ENCODE measurements at places on chromosomes 5 and 9. TPM values are rescaled to one million over a fixed set of nuclear protein-coding genes. Genes with fewer than 3 reads are reported as not detected.

DNA sequence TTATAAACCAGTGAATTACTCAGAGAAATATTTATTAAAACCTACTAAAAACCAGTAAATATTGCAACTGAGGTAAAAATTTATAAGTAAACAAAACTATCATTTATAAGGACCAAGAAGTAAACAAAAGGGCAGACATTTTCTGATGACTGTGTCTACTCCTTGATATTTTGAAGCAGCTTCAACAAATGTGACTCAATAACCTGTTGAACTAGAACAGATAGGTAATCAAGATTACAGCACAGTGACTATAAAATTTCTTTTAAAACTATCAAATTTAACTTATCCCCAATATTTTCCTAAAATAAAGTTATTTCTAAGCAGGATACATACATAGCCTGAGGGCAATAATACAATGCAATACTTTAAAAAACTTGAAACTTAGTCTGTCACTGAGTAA is 12.8 kb downstream of the ANKRA2 start:
- no peak for DNase-seq

- DNase-seq, result no peak
Measured at GRCh38 chr5:19930451-19930850, 57.5 kb downstream of the CDH18 start.

GRCh38 chr9:135413461-135413860 is 66.1 kb upstream of the PPP1R26 start:
- no peak for DNase-seq

DNA sequence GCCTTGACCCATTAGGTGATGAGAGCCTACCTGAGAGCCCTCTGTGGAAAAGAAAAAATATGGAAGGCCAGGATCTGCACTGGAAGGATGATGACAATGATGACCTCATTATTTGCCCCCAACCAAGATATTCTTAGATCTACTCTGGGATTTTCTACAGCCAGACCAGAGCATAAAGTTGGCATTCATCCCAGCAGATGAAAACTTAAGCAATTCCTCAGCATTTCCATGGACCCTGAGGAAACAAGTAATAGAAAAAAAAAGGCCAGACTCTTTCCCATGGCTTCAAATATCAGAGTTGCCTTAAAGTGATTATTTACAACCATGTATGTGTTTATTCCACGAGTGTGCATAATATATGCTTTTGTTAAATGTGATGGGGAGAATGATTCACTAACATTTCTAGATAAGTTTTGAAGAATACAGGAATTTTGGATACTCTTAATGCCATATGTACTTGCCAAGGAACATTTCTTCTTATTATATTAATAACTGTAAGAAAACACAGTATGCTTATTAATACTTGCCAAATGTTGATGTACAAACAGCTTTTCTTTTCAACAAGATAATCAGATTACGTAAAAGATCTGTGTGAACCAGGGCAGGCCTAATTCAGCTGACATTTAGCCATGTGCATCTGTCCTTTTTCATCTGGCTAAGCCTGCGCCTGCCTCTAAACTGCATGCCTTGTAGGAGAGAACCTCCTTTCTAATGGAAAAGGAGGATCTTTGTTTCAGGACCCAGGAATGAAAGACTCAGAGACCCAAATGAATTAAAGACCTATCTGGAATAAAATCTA is 94.8 kb downstream of the ARRDC3 start:
- no peak for DNase-seq

GRCh38 chr9:112848316-112849151 is 42.1 kb downstream of the SLC46A2 start:
- no peak for DNase-seq

DNA sequence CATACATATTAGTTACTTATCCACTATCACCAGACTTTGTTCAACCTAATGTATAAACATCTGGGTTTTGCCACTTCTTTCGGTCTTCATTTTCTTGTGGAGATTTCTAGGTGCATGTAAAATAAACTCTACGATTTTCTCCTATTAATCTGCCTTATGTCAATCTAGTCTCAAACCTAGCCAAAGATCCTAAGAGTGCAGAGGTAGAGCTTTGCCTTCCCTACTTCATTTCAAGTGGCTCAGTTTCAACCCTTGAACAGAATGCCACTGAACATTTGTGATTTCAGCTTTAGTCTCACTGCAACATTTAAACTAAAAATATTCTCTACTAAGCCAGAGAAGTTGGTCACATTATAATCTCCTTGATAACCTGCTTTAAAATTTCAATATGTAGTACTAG is 94.0 kb downstream of the EDIL3 start:
- DNase-seq, result no peak

DNA sequence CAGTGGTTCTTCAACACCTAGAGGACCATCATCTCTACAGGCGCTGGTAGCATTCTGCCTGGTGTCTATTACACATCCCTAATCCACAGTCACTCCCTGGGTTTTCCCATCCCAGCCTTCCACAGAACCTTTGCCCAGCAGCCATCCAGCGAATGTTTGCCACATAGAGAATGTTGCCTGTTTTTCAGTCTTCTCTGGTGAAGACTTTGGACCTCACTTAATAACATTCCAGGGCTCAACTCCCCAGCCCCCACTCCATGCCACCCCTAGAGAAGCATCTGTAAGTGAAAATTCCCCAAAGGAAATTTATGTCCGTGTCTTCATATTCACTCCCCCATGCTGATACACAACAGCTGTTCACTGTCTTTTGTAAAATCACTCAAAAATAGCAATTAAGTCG is 249.6 kb downstream of the AOPEP start:
- DNase-seq, result no peak

DNA sequence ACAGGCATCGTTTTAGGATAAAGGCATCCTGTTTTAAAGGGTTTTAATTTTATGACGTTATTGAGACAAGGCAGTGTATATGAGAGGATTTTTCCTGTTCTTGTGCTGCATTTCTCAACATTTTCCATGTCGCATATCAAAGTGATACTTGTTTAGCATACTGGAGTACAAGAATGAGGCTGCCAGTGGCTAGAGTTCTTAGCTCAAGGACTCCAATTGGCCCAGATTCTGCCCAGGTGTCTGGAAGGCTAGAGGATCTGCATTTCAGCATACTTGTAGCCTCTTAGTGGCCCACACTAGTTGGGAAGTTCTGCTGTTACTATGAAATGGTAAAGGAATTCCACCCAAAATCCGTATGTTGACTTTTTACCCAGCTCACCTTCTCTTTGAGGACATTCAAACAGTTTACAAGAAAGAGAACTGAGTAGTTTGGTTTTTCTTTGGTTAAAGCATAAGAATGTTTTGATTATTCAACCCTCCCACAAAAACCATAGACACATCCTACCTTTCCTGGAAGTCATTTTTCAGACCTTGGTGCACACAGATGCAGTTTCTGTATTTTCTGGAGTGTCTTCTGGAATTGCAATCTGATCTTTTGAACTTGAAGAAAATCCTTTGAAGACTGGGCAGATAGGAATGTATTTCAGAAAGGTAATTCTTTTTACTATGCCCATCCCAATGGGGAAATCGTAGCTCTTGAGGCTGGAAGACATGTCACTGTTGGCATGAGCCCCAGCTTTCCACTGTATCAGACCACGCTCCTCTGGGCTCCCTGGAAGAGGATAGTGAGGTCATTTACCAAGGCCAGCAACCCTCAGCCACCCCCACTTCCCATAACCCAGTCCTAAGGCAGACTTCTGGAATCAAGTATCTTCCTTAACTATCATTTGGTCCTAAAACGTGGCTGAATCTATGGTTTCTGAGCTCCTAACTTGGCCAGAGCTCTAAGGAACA is 11.3 kb downstream of the SLC23A1 start:
- no peak for DNase-seq

- no peak for DNase-seq
Measured at GRCh38 chr9:91045041-91045440, 243.4 kb downstream of the SYK start.

DNA sequence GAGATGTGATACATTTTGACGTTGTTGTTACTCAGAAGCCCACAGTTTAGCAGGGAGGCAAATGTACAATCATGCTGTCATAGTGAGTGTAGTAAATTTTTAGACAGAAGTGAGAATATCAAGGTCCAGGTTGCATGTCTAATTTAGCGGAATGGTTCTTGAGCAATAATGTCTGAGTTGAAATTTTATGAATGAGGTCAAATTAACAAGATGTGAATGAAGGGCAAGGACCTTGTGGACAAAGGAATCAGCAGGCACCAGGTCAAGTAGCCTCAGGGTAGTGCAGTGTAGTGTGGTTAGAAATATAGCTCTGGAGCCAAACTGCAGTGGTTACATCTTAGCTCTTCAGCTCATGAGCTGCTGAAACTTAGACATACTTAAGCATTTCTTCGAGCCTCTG is 36.2 kb downstream of the TNFSF8 start:
- no peak for DNase-seq

DNA sequence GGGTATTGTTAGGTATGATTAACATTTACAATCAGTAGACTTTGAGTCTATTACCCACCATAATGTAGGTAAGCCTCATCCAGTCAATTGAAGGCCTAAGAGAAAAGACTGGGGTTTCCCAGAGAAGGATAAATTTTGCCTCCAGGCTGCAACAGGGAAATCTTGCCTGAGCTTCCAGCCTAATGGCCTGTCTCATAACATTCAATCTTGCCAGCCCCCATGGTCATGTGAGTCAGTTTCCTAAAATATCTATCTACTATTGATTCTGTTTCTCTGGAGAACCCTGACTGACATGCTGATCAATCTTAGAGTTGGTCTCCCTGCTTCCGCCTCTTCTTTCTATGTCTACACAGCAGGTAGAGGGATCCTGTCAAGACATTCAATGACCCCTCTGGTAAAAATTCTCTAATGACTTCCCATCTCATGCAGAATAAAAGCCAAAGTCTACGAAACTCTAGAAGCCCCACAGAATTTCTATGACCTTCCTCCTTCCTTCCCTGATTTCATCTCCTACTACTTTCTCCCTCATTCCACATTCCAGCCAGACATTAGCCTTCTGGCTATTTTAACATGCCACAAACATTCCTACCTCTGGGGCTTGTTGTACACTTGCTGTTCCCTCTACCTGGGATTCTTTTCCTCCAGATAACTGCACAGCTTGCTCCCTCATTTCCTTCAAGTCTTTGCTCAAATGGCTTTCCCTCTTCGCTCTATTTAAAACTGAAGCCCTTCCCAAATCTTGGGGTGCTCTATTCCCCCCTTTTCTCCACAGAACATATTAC is 60.2 kb downstream of the FBXW11 start:
- no peak for DNase-seq

- DNase-seq, result no peak
Measured at GRCh38 chr9:137764171-137764671, 113.4 kb upstream of the CACNA1B start.

- DNase-seq, result no peak
Measured at GRCh38 chr9:121439711-121440664, 59.7 kb downstream of the GGTA1 start.

DNA sequence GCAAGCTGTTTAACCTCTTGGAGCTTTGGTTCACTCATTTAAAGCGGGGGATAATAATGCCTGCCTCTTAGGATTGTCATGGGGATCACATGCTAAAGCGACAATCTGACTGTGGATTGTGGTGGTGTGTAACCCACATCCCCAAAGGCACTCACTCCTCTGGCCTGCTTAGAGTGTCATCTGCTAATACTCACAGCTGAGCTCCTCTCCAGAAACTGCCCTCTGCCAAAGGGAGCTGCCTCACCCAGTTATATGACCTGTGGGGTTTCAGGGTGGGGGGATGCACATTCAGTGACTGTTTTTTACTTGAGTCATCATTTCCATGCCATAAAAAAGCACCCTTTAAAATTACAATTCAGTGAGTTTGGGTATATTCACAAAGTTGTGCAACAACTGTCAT is 110.0 kb upstream of the SPOCK1 start:
- DNase-seq, result no peak

- no peak for DNase-seq
Measured at GRCh38 chr5:107538331-107538730, 132.4 kb downstream of the EFNA5 start.

DNA sequence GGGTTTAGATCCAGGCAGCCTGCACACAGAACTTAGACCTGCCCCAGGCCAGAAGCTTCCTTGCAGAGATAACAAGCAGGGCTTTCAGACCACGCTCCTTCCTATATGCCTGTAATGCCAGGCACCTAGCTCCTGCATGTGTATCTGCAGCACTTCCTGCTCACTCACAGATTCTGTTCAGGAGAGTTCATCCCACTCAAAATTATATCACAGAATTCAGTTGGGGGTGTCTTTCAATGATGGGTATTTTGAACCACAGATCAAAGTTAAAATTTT is 105.8 kb downstream of the SGCD start:
- DNase-seq, result no peak

DNA sequence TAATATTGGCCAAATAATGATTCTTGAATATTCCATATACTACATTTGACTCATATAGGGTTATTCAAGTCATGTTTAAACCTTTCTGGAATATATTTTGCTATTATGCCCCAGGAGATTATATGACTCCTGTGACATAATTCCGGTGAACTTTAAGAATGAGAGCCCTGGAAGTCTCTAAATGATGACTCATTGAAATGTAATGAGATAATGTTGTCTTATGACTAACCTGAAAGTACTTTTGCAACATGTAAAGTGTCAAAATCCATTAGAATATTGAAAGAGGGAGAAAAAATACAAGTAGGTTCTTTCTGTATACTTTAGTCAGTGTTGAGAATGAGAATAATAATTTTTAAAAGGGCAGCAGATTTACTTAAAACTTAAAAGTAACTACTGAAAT is 830.4 kb downstream of the MAT2B start:
- DNase-seq, result no peak

DNA sequence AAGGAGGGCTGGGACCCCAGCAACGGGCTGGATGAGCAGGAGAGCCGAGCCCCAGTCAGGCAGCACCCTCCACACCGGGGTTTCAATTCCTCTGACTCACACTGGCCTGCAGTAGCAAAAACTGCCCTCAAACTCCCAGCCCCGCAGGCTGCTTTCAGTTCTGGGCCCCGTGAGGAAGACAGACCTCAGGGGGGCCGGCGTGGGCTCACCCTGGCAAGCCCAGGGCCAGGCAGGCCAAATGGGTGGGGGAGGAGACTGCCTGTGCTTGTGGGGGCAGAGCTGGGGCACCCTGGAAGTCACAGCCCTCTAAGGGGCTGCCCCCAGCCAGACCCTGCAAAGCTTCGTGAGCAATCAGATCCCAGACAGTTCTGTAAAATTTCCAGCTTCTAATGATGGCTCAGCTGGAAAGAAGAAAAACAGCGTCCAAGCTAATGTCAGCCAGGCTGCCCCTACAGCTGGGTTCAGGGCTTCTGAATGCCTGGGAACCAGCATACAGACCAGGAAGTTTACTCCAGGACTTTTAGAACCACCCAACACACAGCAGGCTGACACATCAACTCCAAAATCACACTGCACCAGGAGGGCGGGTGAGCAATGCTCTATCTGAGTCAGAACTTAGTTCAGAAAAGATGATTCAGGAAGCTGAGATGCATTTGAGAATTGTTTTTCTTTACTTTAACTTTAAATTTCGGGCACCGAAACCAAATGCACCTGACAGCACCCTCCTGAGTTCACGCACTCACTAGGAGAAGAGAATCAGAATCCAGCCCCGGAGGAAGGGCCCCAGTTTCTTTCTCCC is 34.7 kb downstream of the LPCAT1 start:
- DNase-seq, result no peak

Gene SPDL1
- 9.0 TPM for total RNA-seq

Gene SPINK7
- not detected for total RNA-seq

Gene MEIKIN
- total RNA-seq, result not detected

Gene NEURL1B
- total RNA-seq, result 23.9 TPM

Gene PCDHA10
- total RNA-seq, result 1.0 TPM

Gene C5orf52
- total RNA-seq, result 5.9 TPM

Gene TMOD1
- total RNA-seq, result 7.0 TPM

Gene FAF2
- 36.8 TPM for total RNA-seq

Gene LRRC26
- 582 TPM for total RNA-seq

All from prostate gland (tissue), 2 donors.